ENCODE measurements at places on chromosomes 7 and 10.

DNA sequence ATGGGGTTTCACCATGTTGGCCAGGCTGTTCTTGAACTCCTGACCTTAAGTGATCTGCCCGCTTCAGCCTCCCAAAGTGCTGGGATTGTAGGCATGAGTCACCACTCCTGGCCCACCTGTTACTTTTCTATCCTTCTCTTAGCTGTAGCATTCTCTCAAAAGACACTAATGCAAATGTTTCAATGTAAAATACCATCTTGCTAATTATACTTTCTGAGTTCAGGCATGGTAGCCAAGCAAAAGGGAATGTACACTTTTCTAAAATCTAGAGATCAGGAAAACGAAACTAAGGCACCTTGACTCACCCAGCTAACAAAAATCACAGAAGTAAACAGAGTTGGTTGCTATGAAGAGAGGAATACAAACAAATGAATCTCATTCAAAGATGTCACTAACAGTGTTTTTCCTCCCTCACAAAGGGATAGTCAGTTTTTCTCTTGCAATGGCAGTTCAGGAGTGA is 401.0 kb upstream of the NRP1 start:
- H3K27ac ChIP-seq: no peak overlapping the region
- DNase-seq: no peak
- H3K27me3 ChIP-seq: no peaks in the 10 kb centered on the region
- no peak overlapping the region for H3K4me3 ChIP-seq

DNA sequence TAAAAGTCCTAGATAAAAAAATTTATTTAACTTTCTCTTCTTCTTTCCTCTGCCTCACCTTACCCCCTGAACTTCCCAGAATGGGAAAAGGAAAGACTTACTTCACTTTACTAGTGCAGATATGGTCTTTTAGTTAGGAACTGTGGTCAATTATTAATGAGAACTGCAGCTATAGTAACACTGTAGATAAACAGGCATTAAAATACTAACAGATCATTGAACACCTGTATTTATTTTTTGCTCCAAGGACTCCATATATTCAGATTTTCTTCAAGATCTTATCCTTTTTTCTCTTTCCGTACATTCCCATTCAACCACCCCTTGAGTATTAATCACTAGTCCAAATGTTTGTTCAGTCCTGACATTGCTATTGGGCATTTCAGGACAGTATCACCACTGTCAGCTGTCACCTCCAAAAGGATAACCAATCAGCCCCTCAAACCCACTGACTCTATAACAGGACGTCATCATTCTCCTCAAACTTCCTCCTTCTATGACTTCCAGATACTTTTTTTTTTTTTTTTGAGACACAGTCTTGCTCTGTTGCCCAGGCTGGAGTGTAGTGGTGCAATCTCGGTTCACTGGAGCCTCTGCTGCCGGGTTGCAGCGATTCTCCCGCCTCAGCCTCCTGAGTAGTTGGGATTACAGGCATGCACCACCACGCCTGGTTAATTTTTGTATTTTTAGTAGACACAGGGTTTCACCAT is 4.2 kb downstream of the CPVL start:
- peaks cover 5% of the 10 kb centered on the region for H3K27me3 ChIP-seq
- H3K36me3 ChIP-seq: no peaks in the 10 kb centered on the region
- H3K4me3 ChIP-seq: no peak overlapping the region
- no peak for DNase-seq
- H3K27ac ChIP-seq: no peak overlapping the region

GRCh38 chr10:46540412-46541016 is 15.9 kb downstream of the GPRIN2 start:
- H3K27me3 ChIP-seq: peaks cover 15% of the 10 kb centered on the region
- H3K27ac ChIP-seq: no peak overlapping the region
- DNase-seq: peak; percentile 50
- no peak overlapping the region for H3K4me3 ChIP-seq

DNA sequence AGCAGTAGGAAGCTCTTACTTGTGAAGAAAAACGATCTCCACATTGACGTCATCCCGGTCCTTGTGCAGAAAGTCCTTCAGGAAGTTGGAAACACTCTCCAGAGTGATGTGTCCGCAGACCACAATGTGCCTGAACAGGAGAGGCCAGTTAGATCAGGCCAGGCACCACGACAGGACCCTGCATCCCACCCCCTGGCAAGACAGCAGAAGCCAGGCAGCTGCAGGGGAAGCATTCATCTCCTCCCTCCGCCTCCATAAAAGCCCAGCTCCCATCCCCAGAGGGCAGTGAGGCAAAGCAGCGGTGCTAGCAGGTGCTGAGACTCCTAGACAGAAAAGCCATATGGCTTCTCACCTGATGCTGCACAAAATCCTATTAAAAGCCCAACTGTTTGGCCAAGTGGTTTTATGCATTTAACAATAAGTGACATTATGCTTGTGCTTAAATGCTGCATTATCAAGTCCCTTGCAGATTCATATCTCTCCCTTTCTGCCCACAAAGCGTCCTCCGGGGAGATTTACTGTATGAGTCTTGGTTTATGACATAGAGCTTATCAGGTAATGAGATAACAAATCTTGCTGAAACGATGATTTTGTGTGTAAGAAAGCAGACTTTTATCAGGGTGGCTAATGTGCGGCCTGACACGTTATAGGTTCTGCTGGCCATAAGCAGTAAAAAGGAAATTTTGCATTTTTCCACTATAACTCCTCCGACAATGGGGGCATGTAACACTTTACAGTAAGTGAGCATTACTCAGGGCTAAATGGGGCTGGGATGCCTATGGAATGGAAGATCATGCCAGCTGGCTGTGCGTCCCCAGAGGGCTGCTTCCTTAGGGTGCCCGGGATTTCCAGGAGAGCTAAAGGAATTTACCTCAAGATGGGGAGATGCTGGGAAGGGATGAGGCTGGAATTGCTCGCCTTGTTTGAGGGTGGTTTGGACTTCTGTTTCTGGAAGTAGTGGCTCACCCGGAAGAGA is 546.9 kb downstream of the KCNMA1 start:
- no peaks in the 10 kb centered on the region for H3K27me3 ChIP-seq
- DNase-seq: no peak
- no peak overlapping the region for H3K27ac ChIP-seq
- H3K4me1 ChIP-seq: no peaks in the 10 kb centered on the region
- H3K4me3 ChIP-seq: no peak overlapping the region
- H3K36me3 ChIP-seq: no peaks in the 10 kb centered on the region

DNA sequence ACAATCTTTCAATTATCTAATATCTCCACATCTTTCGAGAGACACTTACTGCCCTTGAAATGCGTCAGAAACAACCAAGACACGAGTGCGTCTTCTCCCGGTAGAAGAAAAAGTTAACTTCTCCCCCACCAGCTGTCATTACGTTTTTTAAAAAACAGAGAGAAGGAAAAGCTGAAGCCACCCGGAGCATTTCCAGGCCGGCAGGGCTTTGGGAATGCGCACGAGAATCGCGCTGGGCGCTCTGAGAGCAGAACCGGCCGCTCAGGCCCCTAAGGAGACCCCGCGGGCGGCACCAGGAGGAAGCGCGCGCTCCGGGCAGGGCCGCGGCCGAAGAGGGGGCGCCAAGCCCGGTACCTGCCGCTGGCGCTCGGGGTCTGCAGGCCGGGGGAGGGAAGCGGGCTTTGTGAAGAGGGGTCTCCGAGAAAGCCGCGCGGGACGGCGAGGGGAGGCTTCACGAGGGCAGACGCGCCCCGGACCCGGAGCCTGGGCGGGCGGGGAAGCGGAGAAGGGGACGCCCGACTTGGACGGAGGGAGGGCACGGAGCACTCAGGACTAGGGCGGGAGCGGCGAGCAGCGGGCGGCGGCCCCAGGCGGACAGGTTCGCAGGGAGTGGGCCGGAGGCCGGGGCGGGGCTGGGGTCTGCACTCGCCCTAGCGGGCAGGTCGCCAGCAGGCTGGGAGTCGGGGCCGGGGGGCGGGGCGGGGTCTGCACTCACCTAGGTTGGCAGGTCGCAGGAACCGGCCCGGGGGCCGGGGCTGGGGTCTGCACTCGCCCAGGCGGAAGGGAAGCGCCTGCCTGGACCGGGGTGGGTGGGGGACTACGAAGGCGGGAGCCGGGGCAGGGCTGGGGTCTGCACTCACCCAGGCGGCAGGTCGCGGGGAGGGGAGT is 932 bp downstream of the ESYT2 start:
- H3K4me3 ChIP-seq: peak overlapping the region; percentile 97
- peak; percentile 65 for DNase-seq
- H3K27me3 ChIP-seq: no peaks in the 10 kb centered on the region
- no peaks in the 10 kb centered on the region for H3K4me1 ChIP-seq
- H3K27ac ChIP-seq: peak overlapping the region; percentile 100
- no peaks in the 10 kb centered on the region for H3K36me3 ChIP-seq

DNA sequence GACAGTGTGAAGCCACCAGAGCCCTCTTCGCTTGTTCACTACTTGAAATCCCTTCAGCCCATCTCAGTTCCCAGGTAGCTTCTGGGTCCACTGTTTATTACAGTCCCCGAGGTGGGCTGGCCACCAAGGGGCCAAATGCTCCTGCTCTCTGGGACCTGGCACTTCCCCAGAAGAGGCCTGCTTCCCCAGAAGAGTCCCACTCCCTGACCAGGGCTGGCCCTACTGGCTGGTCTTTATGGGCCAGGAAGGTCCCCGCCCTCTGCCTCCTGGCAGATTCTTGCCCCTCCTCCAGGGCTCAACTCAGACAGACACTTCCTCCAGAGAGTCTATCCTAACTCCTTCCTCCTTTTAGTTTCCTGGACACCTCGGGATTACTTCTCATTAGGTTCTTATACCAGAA is 70.7 kb upstream of the LRRC18 start:
- no peak overlapping the region for H3K4me3 ChIP-seq
- no peaks in the 10 kb centered on the region for H3K36me3 ChIP-seq
- no peak for DNase-seq

All from breast epithelium (tissue), 4 donors.